ENCODE measurements at places on chromosomes 6 and 20. TPM values are rescaled to one million over a fixed set of nuclear protein-coding genes. Genes with fewer than 3 reads are reported as not detected.

DNA sequence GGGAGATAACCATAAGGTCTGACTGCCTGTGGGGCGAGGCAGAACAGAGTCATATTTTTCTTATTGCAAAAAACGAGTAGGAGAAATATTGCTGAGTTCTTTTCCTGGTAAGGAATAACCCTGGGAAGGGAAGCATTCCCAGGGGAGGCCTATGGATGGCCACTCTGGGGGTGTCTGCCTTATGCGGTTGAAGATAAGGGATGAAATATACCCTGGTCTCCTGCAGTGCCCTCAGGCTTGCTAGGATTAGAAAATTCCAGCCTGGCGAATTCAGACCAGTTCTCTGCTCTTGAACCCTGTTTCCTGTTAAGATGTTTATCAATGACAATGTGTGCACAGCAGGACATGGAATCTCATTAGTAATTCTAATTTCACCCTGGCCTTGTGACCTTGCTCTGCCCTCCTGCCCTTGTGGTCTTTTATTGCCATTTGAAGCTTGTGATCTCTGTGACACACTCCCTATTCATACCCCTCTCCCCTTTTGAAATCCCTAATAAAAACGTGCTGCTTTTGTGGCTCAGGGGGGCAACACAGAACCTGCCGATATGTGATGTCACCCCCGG, 491.1 kb upstream of the EYS start:
- no peak for DNase-seq
- no peak overlapping the region for H3K27ac ChIP-seq
- no peaks in the 10 kb centered on the region for H3K27me3 ChIP-seq
- H3K4me3 ChIP-seq, result no peak overlapping the region
- no peaks in the 10 kb centered on the region for H3K36me3 ChIP-seq
- no peaks in the 10 kb centered on the region for H3K4me1 ChIP-seq

GRCh38 chr6:94548201-94548600, 1029.1 kb upstream of the MANEA start:
- H3K4me3 ChIP-seq, result no peak overlapping the region
- H3K27ac ChIP-seq, result no peak overlapping the region
- DNase-seq, result no peak
- no peaks in the 10 kb centered on the region for H3K36me3 ChIP-seq
- H3K27me3 ChIP-seq, result no peaks in the 10 kb centered on the region

DNA sequence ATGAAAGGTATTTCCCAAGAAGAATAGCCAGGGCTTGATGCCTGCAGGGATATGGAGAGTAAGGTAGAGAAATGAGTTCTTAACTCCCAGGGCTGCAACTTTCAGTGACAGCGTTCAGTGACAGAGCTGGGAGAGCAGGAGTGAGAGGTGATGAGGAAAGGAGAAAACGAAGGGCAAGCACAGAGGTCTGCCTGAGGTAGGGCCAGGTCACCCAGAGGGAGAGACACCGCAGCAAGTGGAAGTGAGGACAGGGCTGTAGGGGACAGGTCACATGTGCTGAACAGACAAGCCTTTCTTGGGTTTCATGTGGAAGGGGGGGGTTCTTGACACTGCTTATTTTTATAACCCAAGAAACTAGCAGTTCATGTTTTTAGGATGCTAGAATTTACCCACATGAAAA, 72.5 kb downstream of the PREP start:
- H3K36me3 ChIP-seq, result peaks cover 4% of the 10 kb centered on the region
- H3K4me1 ChIP-seq, result peaks cover 2% of the 10 kb centered on the region
- no peak overlapping the region for H3K4me3 ChIP-seq
- DNase-seq, result no peak
- no peak overlapping the region for H3K27ac ChIP-seq

GRCh38 chr6:78559056-78559455, 308.3 kb upstream of the IRAK1BP1 start:
- H3K27me3 ChIP-seq, result no peaks in the 10 kb centered on the region
- DNase-seq, result no peak
- no peak overlapping the region for H3K4me3 ChIP-seq

DNA sequence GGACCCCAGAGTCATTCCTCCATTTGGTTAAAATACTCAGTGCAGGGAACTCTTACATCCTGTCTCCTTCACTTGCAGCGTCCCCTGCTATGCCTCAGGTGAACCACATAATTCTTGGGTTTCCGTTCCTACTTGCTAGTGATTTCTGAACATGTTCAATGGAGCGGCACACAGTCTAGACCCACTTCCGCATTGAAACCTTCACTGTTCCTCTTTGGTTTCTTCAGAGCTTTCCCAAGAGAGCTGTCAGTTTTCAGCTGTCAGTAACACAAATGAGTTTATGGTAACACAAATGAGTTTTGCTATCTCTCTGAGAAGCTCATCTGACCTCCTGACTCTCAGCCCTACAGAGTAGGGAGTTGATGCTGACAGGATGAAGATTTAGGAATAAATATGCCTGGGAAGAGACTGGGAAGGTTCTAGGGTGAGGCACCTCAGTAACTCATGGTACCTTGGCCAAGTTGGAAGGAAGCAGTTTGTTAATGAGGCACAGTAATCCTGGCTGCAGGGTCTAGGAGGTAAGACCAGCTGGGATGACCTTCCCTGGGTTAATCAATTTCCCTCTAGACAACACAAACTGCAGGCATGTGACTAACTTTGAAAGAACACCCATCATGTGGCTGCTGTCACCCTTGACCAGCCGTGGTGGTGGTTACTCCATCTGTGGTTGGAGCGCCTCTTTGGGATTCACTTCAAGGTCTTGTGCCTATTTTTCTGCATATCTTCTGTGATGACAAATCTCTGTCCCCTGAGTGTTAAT, 5.4 kb downstream of the SYS1 start:
- no peak overlapping the region for H3K27ac ChIP-seq
- no peak overlapping the region for H3K4me3 ChIP-seq
- no peak for DNase-seq
- H3K36me3 ChIP-seq, result no peaks in the 10 kb centered on the region

Gene GMPR
- total RNA-seq, result 3.5 TPM

GRCh38 chr20:18717062-18717461, 96.5 kb upstream of the SCP2D1 start:
- no peak for DNase-seq
- no peak overlapping the region for H3K27ac ChIP-seq
- H3K27me3 ChIP-seq, result no peaks in the 10 kb centered on the region
- no peaks in the 10 kb centered on the region for H3K4me1 ChIP-seq
- no peak overlapping the region for H3K4me3 ChIP-seq

GRCh38 chr6:127976111-127976510, 75.3 kb upstream of the THEMIS start:
- peaks cover 3% of the 10 kb centered on the region for H3K36me3 ChIP-seq
- no peak overlapping the region for H3K27ac ChIP-seq
- H3K27me3 ChIP-seq, result no peaks in the 10 kb centered on the region
- no peak overlapping the region for H3K4me3 ChIP-seq

GRCh38 chr20:24873025-24873620, 75.9 kb upstream of the CST7 start:
- no peaks in the 10 kb centered on the region for H3K27me3 ChIP-seq
- no peak for DNase-seq
- no peak overlapping the region for H3K27ac ChIP-seq
- H3K4me1 ChIP-seq, result no peaks in the 10 kb centered on the region
- no peak overlapping the region for H3K4me3 ChIP-seq

- no peak overlapping the region for H3K4me3 ChIP-seq
- no peak for DNase-seq
- no peaks in the 10 kb centered on the region for H3K27me3 ChIP-seq
- no peak overlapping the region for H3K27ac ChIP-seq
These were observed 269.6 kb downstream of the GRIK2 start for GRCh38 chr6:101663100-101663499.

DNA sequence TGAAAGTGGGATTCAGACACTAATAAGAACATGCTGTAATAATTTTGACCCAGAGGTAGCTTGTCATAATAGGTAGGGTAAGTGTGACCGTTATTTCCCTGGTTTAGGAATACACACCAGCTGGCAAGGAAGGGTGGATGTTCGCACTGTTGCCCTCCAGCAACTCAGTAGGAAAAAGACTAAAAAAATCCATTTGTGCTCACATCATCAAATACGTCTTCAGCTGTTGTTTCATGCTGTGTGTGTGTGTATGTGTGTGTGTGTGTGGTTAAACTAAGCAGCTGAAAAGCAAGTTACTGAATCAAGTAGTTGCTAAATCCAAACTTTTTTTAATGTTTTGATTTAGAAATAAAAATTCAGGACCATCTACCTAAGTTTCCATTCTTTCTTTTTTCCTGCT, 218.7 kb downstream of the TRDN start:
- no peaks in the 10 kb centered on the region for H3K36me3 ChIP-seq
- H3K27me3 ChIP-seq, result peaks cover under 1% of the 10 kb centered on the region
- H3K27ac ChIP-seq, result peak overlapping the region; percentile 13
- no peaks in the 10 kb centered on the region for H3K4me1 ChIP-seq

- no peak overlapping the region for H3K4me3 ChIP-seq
- no peaks in the 10 kb centered on the region for H3K27me3 ChIP-seq
- no peak overlapping the region for H3K27ac ChIP-seq
- peaks cover 11% of the 10 kb centered on the region for H3K36me3 ChIP-seq
These were observed 3.9 kb downstream of the CDKAL1 start for GRCh38 chr6:20538131-20538662.

DNA sequence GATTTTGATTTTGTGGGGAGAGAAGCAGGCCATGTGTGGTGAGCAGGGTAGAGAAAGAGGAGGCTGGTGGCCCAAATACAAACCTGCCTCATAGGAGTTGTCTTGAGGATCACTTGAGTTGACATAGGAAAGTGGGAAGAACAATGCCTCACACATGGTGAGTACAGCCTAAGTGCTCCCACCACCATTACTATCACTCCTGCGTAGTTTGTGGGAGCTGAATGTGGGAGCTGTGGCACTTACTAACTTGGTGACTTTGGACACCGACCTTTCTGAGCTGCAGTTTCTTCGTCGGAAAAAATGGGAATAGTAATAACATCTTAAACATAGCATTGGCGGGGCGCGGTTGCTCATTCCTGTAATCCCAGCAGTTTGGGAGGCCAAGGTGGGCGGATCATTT, 25.5 kb upstream of the SERINC3 start:
- H3K4me1 ChIP-seq, result peaks cover 32% of the 10 kb centered on the region
- no peak for DNase-seq
- no peaks in the 10 kb centered on the region for H3K27me3 ChIP-seq

DNA sequence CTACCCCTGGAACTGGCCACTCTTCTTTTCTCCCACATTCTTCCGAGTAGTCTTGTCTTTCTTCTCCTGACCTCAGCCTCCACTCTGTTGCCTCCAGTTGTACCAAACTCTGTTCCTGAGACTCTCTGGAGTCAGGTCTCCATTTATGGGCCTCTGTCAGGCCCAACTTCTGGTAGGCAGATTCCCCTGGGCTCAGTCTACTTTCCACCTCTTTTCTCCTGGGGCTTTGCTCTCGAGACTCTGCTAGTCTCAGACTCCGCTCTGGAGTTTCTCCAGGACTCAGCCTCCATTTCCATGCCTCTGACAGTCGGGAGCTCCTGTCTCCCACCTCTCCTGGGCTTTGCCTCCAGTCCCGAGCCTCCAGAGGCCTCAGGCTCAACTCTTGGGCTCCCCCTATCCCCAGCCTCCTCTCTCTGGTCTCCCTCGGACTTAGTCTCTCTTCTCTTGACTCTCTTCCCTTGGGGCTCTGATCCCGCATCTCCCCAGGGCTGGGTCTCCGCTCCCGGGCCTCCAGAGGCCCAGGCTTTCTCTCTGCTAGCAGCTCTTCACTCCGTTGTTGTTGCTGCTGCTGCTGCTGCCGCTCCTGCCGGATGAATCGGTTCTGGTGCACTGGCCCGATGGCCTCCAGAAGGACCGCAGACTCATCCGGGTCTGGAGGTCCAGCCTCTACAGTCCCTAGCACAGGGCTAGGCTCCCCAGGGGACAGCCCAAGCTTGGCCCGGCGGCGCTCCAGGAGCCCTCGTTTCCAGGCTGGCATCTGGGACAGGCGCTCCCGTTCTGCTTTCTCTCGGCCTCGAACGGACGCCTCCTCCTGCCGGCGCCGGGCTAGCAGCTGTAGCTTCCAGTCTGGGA, 1.1 kb downstream of the PPP1R18 start:
- H3K4me3 ChIP-seq, result peak overlapping the region; percentile 96
- no peak for DNase-seq
- peaks cover 38% of the 10 kb centered on the region for H3K4me1 ChIP-seq

Gene CTCFL
- total RNA-seq, result 0.05 TPM

GRCh38 chr20:50257860-50258259, 67.2 kb downstream of the CEBPB start:
- no peak overlapping the region for H3K4me3 ChIP-seq
- H3K36me3 ChIP-seq, result no peaks in the 10 kb centered on the region
- H3K27me3 ChIP-seq, result no peaks in the 10 kb centered on the region
- H3K4me1 ChIP-seq, result peaks cover 7% of the 10 kb centered on the region
- DNase-seq, result no peak
- no peak overlapping the region for H3K27ac ChIP-seq

Gene MAFB
- 0.28 TPM for total RNA-seq

Gene CST4
- not detected for total RNA-seq

- H3K27me3 ChIP-seq, result no peaks in the 10 kb centered on the region
- no peak overlapping the region for H3K4me3 ChIP-seq
- no peaks in the 10 kb centered on the region for H3K4me1 ChIP-seq
- H3K27ac ChIP-seq, result no peak overlapping the region
- DNase-seq, result no peak
These were observed 66.9 kb upstream of the FABP7 start for GRCh38 chr6:122712448-122713137.

DNA sequence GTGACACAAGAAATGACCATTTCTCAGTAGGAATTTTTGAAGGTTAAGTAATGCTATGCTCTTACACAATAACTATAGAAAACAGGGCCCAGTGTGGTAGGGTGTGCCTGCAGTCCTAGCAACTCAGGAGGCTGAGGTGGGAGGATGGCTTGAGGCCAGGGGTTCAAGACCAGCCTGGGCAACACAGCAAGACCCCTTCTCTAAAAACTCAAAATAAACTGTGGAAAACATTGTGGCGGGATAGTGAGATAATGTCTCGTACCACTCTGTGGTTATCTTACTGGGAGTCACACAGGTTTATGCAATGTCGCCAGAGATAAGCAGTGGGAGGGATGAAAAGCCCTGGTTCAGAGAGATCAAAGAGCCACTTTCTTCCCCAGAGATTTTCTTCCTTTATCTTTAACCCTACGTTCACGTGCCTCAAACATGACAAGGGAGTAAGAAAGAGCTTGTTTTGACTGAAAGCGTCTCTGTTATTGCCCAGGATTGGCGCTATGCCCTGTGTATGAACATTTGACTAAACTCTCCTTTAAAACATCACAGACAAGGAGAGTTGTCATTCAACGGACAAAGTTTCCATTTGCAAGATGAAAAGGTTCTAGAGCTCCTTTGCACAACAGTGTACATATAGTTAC, 13.9 kb downstream of the GCM1 start:
- no peaks in the 10 kb centered on the region for H3K4me1 ChIP-seq
- H3K27me3 ChIP-seq, result peaks cover 6% of the 10 kb centered on the region
- no peak for DNase-seq
- H3K36me3 ChIP-seq, result no peaks in the 10 kb centered on the region
- H3K4me3 ChIP-seq, result no peak overlapping the region

- no peak for DNase-seq
- no peaks in the 10 kb centered on the region for H3K27me3 ChIP-seq
- H3K36me3 ChIP-seq, result no peaks in the 10 kb centered on the region
- H3K4me3 ChIP-seq, result no peak overlapping the region
- H3K27ac ChIP-seq, result no peak overlapping the region
- H3K4me1 ChIP-seq, result peaks cover 18% of the 10 kb centered on the region
These were observed 12.7 kb downstream of the GATA5 start for GRCh38 chr20:62462976-62463592.

Gene PRPH2
- not detected for total RNA-seq

All from Panc1 (cell line).